ENCODE measurements at places on chromosomes 2 and 18.

- DNase-seq = peak; percentile 56
Measured at GRCh38 chr2:84946204-84947009, 24.6 kb upstream of the KCMF1 start.

DNA sequence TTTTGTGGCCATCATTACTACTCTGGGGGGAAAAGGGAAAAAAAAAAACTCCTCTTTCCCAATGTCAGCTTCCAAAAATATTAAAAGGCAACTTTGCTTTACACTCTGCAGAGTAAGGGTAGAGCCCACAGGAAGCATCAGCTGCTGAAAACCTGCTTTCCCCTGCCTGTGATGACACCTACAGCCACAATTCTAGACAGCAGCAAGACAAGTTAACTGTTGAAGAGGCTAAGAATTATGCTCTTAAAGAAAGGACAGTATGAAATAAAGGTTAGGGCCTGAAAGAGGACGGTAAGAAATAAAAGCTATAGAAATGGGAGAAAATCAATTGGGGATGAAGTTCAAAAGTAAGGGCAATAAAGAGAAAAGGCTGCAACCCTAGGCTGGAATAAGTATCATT, 3.0 kb downstream of the PDE11A start:
- DNase-seq = no peak

GRCh38 chr2:85713836-85714235, 19.7 kb downstream of the GNLY start:
- no peak for DNase-seq

- no peak for DNase-seq
Measured at GRCh38 chr2:131045286-131046027, 47.8 kb downstream of the FAM168B start.

DNA sequence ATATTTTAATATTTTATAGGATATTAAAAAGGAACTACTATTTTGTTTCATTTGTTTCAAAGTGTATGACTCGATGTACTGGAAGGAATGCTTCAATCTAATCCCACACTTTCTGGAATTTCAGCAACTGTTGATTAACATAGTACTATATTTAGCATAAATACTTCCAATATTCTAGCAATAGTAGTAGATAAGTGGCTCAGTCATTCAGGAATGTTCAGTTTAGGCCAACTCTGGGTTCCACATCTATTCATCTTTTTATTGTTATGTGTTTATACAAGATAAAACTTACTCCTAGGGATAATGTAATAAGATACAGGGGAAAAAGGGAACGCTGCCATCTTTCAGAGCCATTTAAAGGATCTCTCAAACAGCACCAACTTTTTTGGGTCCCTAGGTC, 22.3 kb upstream of the ORC2 start:
- DNase-seq = peak; percentile 48

- peak; percentile 91 for DNase-seq
Measured at GRCh38 chr2:18516112-18516511, 44.3 kb downstream of the RDH14 start.

GRCh38 chr18:45197526-45197970, 417.7 kb upstream of the SLC14A2 start:
- DNase-seq = no peak

GRCh38 chr2:233901367-233901766, 15.8 kb upstream of the TRPM8 start:
- DNase-seq = no peak

- no peak for DNase-seq
Measured at GRCh38 chr18:3885209-3885792, 435.3 kb downstream of the TGIF1 start.

DNA sequence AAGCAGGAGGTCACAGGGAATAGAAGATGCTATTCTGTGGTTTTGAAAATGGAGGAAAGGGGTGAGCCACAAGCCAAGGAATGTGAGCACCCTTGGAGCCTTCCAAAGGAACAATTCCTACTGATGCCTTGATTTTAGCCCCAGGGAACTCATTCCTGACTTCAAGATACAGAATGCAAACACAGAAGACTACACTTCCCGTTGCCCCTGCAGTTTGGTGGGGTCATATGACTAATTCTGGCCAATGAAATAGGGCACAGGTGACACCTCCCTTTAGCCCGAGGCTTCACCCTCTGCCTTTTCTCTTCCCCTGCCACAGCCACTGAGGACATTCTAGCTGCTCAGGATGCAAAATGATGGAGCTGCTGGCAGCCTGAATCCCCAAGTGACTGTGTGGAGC, 126.1 kb downstream of the INHBB start:
- no peak for DNase-seq

- no peak for DNase-seq
Measured at GRCh38 chr2:109427661-109428091, 186.1 kb downstream of the SEPTIN10 start.

- DNase-seq = no peak
Measured at GRCh38 chr2:71951718-71952404, 195.8 kb downstream of the CYP26B1 start.

- peak; percentile 69 for DNase-seq
Measured at GRCh38 chr2:68548396-68548795, 81.0 kb downstream of the APLF start.

DNA sequence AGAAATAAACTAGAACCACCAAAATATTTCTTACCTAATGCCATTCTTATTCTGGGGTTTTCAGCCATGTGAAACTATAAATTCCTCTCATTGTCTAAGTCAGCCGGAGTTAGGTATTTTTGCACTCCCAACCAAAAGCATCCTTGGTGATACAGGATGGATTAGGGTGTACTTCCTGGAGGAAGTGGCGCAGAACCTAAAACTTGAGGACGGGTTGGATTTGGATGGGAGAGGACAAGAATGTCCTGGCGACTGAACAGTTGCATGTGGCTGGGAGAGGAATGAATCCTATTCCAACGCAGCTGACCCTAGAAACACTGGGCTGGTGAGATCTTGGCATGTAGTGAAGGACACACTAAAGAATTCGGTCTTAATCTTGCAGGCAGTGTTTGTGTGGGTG, 58.5 kb downstream of the E2F6 start:
- DNase-seq = no peak

GRCh38 chr2:40165509-40165844, 286.4 kb downstream of the SLC8A1 start:
- DNase-seq = peak; percentile 12

DNA sequence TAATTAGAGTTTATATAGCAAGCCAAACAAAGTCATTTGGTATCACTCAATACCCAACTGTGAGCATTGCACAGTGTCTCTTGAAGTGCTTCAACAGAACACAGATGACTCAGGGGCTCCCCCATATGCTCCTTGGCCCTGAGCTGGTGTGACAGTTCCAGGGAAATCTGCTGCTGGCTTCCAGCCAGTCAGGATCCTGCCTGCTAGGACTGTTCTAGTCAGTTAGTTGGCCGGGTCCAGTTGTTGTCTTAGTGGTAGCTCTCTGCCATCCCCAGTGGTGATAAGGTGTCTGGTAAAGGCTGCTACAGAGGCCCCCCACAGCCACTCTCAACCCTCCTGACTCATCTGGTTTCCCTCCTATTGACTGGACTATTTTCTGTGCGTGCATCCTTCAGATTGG, 100.3 kb downstream of the IRS1 start:
- DNase-seq = peak; percentile 60

DNA sequence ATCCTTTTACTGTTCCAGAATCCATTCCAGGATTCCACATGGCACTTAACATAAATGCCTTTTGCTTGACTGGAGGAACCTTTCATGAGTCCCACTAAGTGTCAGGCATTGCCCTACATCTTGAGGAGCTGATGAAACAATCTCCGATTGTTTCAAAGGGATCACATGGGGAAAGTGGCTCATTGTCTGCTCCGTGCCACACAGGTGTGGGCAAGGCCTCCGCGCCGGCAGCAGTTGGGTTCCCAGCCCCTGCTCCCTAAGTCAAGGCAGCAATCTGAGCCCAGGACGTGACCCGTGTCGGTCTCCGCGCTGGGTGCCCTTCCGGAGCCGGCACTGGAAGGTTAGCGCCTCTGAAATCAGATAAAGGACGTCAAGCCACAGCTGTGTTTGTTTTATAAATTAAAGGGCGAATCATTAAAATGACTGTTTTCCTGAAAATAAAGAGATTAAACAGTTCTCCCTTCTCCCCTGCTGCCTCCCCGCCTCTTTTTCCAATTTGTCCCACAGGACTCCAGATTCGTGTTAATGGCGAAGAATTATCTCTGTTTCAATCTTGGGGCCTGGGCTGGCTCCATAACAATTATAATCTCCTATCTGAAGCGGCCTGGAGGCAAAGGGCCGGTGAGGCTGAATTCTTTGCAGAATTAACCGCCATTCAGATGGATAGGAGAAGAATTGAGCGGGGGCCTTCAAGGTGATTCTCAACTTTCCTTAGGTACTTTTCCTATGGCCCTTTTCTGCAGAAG, 84.3 kb upstream of the FZD7 start:
- no peak for DNase-seq

GRCh38 chr2:72263776-72264060, 116.1 kb upstream of the CYP26B1 start:
- DNase-seq = peak; percentile 25

GRCh38 chr2:20612925-20613916, 37.7 kb downstream of the HS1BP3 start:
- DNase-seq = no peak

DNA sequence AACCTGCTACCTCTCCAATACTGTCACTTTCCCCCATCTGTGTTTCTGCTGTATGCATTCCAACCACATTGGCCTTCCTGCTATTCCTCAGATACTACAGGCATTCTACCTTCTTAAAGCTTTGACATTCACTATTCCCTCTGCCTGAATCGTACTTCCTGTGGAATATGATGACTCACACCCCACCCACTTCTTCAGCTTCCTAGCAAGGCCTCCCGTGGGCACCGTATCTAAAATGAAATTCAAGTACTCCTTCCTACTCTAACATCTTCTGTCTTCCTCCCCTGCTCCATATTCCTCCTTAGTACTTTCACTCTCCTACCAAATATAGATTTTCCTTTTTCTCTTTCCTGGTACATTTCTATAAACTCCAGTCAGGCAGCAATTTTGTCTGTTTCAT, 710.4 kb downstream of the RNF144A start:
- no peak for DNase-seq

DNA sequence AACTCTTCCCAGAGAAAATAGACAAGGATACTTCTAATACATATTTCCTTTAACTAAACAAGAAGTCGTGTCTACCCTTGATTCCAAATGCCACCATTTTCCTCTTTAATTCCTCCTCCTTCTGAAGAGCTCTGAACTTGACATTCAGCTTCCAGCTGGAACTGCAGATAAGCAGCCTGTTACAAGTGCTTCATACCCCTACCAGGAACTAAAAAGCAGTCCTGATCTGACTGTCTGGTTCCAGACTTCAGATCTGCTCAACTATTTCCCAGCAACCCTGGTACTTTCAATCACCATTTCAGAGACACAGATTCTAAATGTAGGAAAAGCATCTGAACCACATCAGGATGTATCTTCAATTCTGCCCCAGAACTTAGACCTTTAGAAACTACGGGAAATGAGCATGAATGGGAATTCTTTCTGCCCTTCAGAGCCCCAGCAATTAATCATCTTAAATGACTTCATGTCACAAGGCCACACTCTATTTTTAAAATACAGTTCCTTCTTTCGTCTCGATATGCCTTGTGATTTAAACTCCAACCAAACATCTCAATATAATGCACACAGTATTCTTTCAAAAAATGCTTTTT, 159.5 kb downstream of the L3MBTL4 start:
- no peak for DNase-seq

- DNase-seq = peak; percentile 48
Measured at GRCh38 chr18:6009756-6010155, 114.4 kb upstream of the TMEM200C start.

DNA sequence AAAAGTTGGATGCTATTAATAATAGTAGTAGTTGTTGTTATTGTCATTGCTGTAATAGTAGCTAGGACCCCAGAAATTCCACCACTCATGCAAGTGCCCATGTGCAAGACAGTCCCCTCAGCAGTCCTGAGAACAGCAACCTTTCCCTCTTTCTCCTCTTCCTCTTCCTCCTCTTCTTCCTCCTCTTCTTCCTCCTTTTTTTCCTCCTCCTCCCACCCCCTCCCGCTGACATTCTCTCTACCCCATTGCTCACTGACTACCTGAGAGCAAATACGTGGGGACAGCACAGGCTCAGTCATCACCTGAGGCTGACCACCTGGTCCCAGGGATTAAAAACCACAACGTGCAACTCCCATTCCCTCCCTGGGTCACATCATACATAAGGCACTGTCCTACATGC, 41.8 kb downstream of the SMAD7 start:
- DNase-seq = no peak

DNA sequence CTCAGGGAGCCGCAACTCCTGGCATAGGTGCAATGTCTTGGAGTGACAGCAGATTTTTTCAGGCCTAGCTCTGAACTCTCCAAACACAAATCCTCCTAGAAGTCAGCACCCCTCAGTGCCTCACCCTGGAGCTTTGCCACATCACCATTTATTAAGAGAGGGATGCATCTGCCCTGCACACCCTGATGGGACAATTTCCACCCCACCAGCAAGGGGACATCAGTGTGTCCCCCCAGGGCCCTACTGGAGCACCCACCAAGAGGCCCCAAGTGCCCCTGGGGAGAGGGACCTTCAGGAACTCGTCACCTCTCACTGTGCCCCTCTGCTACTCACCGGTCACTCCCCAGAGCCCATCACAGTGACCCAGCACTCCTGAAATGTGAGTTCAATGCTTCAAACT, 144.7 kb downstream of the NDUFA10 start:
- DNase-seq = no peak

- DNase-seq = no peak
Measured at GRCh38 chr2:200397785-200398184, 91.3 kb downstream of the SPATS2L start.

- DNase-seq = no peak
Measured at GRCh38 chr2:165044505-165045303, 89.4 kb upstream of the SLC38A11 start.

GRCh38 chr2:72669121-72669520, 156.7 kb downstream of the EXOC6B start:
- DNase-seq = peak; percentile 86

DNA sequence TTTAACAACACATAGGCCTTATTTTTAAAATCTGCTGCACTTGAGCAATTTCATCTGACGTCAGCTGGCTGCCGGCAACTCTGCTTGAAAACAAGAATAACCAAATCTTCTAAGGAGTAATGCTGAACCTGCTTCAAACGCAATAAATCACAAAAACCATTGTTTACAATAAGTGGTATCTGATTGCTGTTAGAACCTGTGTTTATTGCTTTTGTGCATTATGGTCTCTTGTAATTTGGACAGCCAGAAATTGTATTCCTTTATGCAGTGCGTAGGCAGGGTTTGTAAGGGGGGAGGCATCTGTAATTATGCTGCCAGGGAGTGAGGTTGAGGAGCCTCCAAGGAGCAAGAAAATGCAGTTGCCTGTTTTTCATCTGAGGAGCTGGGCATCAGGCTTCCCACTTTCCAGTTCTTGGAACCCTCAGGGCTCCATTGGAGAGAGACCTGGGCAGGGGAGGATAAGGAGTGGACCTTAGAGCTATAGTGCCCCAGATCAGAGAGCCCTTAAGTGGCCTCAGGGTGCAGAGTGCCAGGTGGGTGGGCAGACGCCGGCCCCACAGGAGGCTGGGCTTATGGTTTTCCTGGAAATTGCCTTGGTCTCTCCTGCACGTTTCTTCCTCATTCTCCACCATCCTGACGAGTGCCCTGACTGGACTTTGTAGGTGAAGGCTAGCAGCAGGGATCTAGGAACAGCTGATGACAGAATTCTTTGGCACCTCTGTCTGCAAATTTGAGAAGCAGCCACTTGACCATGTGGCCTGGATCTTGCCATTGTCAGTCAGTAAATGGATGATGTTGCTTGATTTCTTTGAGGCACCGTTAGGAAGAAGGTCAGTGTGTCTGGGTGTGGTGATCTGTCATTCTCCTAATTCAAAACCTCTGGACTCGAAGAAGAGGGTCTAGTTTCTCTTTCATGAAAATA, 129.2 kb downstream of the KLHL29 start:
- DNase-seq = no peak

All from choroid plexus epithelial cell (primary cell).